A172 (cell line): ENCODE measurements at places on chromosomes 5 and 9.

DNA sequence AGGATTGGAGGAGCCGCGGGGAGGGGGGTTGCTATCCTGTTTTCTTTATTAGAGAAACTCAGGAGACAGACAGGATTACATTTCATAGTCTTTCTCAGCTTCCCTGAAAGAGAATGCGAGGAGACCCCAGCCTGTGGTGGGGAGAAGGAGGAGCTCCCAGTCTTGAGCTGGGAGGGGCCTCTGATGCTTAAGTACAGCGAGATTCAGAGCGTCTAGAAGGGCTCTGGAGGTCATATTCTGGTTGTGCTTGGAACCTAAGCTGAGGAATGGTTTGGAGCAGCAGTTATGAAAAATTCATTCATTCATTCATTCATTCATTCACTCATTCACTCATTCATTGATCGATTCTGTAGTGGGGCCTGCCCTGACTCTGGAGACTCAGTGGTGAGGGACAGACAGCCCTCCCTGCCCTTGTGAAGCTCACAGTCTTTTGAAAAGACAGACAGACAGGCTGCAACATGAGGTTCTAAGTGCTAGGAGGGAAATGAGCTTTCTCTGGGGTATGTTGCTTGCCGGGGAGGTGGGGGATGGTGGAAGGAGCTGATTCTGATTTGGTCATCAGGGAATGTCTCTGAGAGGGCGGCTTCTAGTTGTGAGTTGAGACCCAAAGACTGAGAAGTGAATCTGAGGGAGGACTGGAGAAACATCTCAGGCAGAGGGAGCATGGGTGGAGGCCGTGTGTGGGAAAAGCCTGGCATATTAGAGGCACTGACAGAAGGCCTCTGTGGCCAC is 2.5 kb upstream of the SPRY4 start:
- peak; percentile 58 for DNase-seq

DNA sequence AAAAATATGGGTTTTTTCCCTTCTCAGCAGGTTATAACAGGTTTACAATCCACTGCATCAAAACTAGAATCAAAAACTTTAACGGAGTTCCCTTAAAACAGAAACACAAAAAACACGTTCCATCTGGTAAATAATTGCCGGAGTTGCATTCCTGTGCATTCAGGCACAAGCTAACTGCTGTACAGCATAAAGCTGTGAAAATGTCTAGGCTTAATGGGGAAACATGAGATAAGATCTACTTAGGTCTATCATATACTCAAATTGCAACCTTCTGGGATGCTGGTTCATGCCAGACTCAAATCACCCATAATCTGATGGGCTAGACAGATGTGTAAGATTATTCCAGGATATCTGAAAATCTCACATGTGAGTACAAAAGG is 265.3 kb downstream of the DOCK8 start:
- no peak for DNase-seq

DNA sequence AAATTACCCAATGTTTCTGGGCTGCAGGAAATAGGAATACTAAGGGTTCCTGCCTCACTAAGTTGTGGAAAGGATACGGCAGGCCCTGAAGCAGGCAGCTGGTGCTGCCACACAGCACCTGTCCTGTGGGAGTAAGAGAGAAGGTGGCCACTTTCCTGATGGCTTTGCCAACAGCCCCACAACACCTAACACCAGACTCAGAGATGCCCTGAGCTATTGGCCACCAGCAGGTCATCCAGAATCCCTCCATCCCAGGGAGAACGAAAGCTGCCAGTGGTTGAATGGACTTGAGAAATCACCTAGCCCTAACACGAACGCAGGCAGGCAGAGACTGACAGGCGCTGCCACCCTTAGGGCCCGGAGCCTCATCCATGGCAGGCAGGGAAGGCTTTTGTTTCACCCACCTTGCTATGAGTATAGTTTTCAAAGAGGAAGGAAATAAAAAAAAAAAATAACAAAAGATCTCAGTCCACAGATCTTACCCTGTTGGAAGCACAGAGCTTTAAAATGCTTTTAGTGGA is 82.2 kb downstream of the DCP2 start:
- DNase-seq = no peak

- no peak for DNase-seq
Observed at GRCh38 chr9:103734471-103734870, 359.6 kb upstream of the SMC2 start.

- peak; percentile 96 for DNase-seq
Observed at GRCh38 chr5:38783011-38783561, 62.7 kb upstream of the OSMR start.

DNA sequence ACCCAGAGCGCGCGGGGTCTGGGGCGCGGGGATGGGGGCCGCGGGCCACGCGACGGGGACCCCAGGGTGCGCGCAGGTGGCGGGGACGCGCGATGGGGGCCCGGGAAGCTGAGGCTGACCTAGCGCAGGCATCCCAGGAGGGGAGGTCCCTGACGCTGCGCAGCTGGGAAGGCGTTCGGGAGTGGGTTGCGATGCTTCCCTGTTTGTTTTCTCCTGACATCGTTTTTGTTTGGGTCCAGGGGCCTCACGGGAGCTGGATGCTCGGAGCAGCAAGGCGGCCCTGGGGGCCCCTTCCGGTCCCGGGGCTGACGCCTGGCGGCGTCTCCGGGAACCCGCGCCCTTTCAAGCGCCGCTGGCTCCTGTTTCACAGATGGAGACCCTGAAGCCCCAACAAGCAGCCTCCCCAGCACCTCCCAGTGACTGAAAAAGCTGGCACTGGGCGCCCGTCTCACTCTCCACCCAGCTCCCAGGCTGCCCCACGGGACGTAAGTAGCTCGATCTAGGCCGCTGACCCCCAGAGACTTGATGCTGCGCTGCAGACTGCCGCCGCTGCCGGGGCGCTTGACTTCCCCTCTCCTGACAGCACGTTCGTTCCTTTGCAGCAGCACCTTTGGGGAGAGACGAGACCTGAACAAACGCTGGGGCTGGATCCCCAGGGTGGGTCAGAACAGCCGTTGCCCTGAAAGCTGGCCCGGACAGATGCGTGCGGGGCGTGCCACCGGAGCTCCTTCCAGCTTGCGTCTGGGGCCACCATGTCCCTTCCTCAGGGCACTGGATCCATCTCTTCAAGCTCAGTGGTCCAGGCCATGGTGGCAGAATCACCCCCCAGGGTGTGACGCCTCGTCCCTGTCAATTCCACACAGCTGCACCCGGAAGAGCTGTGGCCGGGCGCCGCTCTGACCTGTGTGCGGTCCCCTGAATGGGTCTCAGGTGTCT is 593 bp downstream of the BRD3OS start:
- DNase-seq = peak; percentile 35

DNA sequence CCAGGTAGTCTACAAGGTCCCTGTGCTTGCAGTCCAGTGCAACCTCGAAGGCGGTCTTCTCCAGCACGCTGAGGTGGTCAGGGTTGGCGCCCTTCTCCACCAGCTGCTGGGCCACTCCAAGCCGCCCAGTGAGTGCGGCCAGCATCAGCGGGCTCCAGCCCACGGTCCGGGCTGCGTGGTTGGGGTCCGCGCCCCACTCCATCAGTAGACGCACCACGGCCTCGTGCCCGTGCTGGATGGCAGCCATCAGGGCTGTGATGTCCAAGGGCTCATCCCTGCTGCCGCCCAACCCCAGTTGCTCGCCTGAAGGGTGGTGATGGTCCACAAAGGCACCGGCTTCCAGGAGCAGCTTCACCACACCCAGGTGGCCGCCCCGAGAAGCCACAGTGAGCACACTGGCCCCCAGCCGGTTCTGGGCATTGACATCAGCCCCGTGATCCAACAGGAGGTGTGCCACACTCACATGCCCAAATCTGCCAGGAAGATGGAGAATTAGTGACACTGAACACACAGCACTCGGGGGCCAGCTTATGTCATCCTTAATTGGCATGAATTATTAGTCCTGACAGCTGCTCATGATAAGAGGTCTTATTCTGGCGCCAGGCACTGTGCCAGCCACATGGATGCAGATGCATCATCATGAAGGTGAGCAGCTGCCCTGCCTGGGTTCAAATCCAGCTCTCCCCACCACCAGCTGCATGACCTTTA is 6.1 kb downstream of the ANKS6 start:
- peak; percentile 69 for DNase-seq
